Activated T-helper 17 cell treated with anti-CD3 and anti-CD28 coated beads, Interleukin-2, amount 50 U/mL, for 72 hours (primary cell): ENCODE measurements at places on chromosomes 3 and 15. TPM values are rescaled to one million over a fixed set of nuclear protein-coding genes. Genes with fewer than 3 reads are reported as not detected.

GRCh38 chr3:13323822-13324221 lies 96.3 kb downstream of the NUP210 start:
- no peak for ATAC-seq

GRCh38 chr3:18302517-18302916 lies 122.6 kb downstream of the SATB1 start:
- ATAC-seq: no peak

- peak; percentile 88 for ATAC-seq
Observed at GRCh38 chr15:22850055-22850454, 11.6 kb downstream of the NIPA2 start.

DNA sequence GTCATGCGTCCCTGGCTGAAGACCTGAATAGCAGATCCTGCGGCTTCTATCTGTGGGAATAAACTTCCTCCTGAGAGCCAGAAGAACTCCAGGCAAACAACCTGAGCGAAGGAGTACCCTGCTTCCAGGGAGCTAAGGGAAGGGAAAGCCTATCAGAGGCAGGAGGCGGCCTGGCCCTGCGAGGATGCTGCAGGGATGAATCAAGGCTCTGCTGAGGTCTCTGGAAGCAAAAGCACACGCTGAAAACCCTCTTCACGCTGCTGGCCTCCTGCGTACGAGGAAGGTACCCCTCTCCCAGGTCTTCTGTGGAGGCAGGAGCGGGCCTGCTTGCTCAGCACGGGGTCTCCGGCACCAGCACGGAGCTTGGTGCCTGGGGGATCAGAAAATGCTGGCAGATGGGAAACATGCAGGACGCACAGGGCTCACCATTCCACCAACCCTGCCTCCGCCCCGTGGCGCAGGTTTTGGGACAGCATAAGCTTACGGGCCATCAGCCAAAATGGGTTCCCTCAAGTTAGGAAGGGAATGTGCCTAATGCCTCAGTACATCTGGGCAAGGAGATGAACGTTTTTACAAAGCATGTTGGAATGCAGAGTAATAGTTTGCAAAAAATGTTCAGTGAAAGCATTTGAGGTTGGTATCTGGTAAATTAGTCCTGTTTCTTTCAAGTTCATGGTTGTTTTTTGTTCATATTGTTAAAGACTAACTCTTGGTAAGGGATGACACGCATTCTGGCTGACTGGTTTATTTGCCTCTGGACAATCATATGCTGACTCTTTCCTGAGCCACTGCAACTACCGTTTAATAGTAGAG lies 72.3 kb downstream of the CHSY1 start:
- no peak for ATAC-seq

DNA sequence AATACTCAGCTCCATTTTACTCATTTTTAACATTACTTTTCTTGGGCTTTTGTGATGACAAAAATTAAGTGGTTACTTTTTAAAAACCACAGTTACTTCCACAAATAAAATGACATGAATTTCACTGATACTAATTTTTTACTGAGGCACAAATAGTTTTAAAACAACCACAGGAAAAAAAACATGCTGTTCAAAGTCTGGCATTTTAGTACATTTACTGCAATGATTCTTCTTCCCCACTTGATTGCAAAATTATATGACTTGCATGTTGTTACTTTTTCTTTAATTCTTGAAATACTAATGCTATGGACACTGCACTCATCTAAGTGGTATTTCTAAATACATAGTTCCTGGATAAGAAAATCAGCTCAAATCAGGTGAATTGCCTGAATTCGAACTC lies 24.8 kb upstream of the SLMAP start:
- no peak for ATAC-seq

DNA sequence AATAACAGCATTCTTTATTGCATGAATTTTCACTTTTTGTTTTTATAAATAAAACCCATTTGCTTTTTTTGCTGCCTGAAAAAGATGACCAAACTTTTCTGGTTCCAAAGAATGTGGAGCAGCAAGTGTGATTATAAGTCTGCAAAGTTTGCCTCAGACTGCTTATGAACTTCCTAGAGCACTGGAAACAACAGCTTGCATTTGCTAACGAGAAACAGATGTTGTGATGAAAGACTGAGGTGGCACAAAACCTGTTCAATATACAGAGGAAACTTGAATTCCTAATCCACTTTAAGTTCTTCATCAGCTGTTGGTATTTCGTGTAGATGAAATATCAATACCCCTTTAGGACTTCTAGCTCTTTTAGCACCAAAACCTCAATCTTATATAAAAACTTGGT lies 9.3 kb downstream of the ZPLD1 start:
- no peak for ATAC-seq

- ATAC-seq: no peak
Observed at GRCh38 chr3:7657214-7658112, 796.5 kb downstream of the GRM7 start.

GOLGA8T gene
- total RNA-seq: not detected

GCHFR gene
- total RNA-seq: 50.4 TPM

ZCWPW2 gene
- 0.37 TPM for total RNA-seq

FOXL2NB gene
- total RNA-seq: not detected

IL12A gene
- 1.8 TPM for total RNA-seq

GOLGA6L10 gene
- 1.5 TPM for total RNA-seq

KCNMB3 gene
- total RNA-seq: 0.40 TPM
